Omental fat pad (tissue), 4 donors: ENCODE measurements at places on chromosomes 1 and 21.

GRCh38 chr1:197198911-197199310 lies 52.4 kb upstream of the ASPM start:
- no peak for DNase-seq

DNA sequence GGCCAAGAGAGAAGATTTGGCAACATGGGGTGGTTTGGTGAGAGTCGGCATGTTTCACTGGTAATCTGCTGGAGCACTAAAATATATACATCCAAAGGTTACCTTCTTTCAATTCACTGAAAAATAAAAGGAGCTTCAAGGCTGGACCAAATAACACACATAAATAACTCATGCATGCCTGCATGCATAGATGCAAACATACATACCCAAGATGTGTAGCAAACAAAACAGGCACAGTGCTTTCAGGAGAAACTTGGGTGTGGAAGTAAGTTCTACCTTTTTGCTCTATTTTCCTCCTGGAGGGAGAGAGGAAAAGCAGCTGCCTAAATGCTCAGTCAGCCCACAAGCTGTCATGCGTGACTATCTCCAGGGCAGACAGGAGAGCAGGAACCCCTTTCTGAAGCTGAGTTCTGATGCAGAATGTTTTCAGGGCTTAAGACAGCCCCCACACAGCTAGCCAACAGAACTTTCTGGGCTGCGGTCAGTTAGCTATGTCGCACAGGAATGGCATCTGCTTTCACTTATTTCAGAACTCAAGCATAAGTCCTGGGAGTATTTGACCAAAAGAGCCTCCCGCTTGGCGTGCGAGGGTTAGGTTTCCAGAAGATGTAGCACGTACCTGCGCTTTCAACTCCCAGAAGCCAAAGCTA lies 166.2 kb downstream of the TOMM20 start:
- DNase-seq, result no peak

- no peak for DNase-seq
These were observed 20.6 kb downstream of the RUNX3 start for GRCh38 chr1:24909388-24909898.

DNA sequence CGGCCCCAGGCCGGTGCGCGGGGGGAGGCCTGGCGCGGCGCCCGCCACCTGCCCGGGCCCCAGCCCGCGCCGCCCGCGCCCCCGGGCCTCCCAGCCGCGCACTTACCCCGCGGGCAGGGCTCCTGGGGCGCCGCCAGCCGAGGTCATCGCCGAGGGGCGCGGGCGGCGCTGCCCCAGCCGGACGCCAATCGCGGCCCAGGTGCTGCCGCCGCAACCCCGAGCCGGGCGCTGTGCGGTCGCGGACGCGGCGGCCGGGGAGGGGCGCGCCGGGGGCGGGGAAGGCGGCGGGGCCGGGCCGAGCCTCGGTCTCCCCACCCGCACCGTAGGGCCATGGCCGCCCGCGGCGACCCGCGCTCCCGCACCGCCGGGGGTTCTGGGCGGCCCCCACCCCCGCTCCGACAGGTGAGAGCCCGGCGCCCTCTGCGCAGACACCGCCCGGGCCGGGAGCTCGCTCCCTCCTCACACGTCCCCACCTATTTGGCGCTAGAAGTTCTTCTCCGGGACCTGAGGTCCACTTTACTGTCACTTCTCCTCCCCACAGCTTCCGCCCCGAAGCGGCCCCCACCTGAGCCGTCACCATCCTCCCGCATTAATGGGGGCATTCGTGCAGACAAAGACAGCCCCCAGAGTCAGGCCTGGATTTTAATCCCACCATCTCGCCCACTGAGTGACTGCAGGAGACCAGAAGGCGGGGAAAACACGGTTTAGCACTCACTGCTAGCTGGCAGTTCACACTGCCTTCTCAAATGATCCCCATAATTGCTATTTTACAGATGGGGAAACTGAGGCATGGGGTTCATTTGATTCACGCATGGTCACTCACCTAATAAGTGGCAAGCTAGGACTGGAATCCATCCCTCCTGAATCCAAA lies at the start of gene TTC39A:
Gene TTC39A (minus strand): TSS at position 232 of the 871 bp plus-strand sequence. CDS start 85 bp downstream, at position 147.
- DNase-seq, result no peak

DNA sequence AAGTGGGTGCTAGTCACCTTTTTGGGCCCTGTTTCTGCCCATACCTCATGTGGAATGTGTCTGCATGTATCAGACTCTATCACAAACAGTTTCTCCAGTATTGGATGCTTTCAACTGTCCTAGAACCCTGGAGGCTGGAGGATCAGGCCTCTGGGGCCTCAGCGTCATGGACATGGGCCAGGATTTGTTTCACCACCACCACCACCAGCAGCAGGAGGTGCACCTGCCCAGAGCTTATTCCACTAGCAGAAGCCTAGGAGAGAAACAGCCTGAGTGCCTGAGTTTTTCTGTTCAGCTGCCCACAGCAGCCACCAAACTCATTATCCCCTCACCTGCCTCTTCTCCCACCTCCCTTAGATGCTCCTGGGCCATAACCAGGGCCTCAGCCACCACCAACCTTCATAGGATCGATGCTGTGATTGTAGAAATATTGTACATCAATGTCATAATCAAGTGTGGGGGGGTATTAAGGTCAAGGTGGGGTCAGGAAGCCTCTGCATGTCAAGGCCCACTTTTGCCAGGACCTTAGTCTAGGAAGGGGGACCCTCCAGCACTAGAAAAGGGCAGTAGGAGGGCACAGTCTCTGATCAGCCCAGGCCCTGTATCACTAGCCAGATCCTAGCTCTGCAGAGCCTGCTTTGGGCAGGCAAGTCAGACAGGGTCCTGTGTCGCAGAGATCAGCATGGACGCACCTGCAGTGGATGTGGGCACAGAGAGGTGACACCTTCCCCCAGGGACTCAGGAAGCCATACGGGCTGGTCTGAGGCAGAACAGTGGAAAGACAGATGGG lies 9.3 kb downstream of the DMAP1 start:
- DNase-seq, result no peak

DNA sequence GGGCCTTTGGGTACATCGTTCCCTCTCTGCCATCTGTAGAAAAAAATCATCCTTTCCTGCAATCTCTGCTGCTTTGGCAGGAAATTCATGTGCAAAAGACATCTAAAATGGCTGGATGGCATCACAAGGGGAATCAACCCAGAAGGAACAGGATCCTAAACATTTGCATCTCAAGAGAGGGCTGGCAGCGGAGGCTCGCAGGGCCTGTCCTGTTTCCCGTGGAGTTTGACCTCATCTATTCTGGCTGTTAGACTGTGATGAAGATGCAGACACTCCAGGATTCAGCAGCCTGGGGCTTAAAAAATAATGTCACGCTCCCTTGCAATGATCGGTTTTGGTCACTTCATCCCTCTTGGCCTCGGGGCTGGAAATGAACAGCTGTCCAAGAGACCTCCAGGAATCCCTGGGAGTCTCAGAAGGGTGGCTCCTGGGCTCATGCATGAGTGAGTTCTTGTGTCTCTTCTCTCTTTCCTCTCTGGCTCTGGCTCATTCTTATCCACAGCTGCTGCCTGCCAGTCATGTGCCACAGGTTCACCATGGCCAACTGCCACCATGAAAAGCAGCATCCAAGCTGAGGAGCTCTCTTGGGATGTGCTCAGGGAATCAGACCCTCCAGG lies 16.1 kb upstream of the PCP4 start:
- DNase-seq, result no peak

DNA sequence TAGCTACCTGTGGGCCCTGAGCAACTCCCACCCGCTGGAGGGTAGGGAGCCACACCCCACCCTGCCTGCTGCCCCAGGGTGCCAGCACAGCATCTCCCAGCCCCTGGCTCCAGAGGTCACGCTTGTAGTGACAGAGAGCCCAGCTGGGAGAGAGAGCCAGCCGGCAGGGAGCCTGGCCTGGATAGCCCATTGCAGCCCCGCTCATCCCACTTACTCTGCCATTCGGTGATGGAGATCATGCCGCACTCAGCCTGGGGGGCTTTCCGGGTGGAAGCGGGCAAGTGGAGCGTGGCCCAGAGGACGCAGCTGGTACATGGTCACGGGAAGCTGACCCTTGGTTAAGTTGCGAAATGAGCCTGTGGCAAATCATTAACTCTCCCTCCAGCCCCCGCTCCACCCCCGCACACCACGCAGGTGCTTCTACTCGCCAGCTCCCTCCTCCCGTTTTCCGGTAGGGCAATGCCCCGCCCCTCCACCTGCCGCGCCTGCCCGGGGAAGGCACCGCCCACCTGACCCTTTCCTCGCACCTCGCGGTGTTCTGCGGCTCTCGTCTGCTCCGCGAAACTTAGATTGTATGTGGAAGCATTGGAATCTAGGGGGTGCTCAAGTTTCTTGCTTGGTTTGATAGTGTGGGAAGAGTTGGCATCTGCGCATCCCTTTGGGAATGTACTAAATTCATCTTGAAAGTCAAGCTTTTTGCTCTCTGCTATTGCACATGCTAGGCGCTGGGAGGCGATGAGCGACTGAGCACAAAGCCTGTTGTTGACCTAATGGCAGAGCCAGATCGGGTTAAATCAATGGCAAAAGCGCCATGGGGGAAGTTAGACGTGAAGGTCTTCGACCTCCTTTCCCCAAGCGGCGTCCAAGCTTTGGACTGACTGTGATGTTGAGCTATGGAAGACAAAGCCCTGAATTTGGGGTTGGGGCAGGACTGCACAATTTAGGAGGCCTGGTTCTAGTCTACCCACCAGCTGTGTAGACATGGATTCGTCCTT lies at the start of gene GOLT1A:
Gene GOLT1A (minus strand): TSS at position 321 of the 995 bp plus-strand sequence. CDS start 82 bp downstream, at position 239.
- no peak for DNase-seq

GRCh38 chr1:101995984-101996745 lies 561 bp downstream of the OLFM3 start:
- no peak for DNase-seq

DNA sequence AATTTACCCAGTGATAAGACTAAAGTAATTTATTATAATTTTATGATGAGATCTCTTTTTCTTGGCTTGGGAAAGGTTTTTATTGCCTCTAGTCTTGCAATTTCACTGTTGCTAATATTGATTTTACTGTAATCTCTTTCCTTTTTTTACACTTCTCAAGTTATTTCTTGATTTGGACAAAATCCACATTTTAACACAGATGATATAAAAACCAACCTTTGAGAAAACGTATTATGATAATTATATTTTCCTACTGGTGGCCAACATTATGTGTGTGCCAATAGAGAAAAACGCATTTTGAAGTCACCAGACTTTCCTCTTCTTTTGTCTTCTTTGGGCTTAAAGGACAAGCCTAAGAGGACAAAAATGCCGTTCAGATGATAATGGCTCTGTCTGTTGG lies 314.9 kb downstream of the PRDM2 start:
- DNase-seq, result no peak

GRCh38 chr1:84724128-84724860 lies 34.0 kb upstream of the SSX2IP start:
- DNase-seq, result no peak
